GM12892 (cell line): ENCODE measurements at places on chromosomes 7 and 10.

- DNase-seq: no peak
These were observed 378.6 kb upstream of the PRKCQ start for GRCh38 chr10:6958711-6959110.

GRCh38 chr10:69502589-69502988, 51.3 kb downstream of the TSPAN15 start:
- no peak for DNase-seq

DNA sequence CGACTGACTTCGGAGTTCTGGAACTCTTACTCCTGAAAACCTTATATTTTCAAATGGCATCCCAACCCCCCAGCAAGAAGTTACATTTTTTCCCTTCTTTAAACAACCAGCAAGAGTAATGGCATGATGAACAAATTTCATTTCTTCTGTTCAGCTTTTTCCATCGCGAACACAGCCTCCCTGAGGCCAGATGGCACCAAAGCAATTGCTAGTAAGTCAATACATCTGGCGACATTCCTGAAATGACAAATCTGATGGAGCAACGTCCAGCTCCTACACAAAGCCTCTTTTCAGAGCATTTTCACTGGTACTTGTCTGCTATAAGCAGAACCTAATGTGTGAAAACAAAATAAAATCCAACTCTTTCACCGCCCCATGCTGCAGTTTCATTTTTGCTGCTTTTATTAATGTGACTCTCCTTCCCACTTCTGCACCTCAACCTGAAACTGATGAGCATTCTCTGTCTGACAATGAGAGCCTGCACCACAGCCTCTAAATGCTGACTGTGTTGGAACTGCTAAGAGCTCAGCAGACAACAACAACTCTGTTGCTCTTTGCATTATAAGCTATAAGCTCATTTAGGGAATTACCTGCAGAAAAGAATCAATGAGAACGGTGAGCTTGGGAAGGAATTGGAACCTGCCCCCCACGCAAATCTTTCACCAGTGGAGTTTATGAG, 229.8 kb downstream of the FGFR2 start:
- DNase-seq: no peak

GRCh38 chr7:462173-463103, 57.2 kb downstream of the PDGFA start:
- DNase-seq: no peak

DNA sequence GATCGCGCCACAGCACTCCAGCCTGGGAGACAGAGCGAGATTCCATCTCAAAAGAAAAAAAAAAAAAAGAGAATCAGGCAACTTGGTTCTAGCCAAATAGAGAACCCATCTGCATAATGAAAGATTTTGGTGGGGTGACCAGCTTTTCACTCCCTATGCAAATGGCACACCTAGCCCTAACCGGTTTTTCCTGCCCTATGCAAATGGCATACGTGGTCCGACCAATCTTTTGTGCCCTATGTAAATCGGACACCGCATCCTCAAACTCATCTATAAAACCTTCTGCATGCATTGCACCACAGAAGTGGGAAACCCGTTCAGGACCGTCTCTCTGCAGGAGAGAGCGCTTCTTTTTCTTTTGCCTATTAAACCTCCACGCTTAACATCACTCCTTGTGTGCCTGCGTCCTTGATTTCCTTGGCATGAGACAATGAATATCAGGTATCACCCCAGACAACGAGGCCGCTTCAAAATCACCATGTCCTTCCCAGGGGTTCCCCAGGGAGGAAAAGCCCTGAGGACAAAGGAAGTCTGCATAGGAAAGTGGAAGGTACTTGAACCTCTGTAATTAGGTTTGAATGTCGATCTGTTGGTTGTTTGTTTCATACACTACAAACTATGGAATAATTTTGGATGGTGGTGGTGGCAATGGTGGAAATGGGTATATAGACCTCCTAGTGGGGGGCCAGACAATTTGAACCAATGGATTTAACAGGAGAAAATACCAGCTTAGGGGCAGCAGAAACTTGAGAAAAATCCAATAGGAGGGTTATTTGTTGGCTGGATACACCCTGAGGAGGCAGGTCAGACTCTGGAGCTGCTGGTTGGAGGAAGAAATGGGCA, 396.2 kb downstream of the TYW1 start:
- no peak for DNase-seq

GRCh38 chr10:88244781-88245625, 338.1 kb downstream of the RNLS start:
- no peak for DNase-seq

- DNase-seq: no peak
These were observed 148.1 kb upstream of the CELF2 start for GRCh38 chr10:10869592-10869991.

DNA sequence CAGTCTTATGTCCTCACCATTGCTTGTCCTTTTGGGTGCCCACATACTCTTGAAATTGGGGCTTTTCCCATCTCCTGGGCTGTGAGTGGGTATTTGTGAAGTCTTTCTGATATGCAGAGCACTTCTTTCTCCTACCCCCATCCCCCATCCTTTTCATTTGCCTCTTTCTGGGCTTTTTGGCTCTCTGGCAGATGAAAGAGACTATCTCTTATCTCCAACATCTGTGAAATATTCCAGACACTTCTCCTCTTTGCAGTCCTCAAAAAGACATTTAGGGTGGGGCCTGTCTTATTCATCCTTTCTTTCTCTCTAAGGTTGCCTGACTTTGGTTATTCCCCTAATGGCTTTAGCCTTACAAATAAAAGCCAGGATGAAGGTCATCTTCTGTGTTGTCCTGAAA, 462.2 kb upstream of the MKI67 start:
- DNase-seq: no peak

DNA sequence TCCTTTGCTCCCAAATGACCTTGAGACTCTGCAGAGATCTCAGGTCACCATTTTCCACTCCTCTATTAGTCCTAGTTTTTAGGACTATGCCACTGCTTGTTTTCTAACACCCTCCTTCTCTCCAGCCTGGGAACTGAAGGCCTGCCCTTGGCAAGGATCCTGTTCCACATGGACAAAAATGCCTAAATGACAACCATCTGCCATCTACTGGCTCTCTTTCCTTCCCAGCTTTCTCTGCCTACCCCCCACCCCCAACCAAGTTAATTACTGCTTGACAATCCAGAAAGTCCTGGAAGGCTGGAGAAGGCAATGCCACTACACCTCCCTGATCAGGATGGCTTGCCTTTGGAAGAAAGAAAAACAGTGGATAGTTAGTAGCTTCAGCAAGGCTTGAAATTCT, 44.8 kb upstream of the SP8 start:
- DNase-seq: no peak

GRCh38 chr7:29270594-29271318, 76.2 kb downstream of the CHN2 start:
- DNase-seq: no peak

DNA sequence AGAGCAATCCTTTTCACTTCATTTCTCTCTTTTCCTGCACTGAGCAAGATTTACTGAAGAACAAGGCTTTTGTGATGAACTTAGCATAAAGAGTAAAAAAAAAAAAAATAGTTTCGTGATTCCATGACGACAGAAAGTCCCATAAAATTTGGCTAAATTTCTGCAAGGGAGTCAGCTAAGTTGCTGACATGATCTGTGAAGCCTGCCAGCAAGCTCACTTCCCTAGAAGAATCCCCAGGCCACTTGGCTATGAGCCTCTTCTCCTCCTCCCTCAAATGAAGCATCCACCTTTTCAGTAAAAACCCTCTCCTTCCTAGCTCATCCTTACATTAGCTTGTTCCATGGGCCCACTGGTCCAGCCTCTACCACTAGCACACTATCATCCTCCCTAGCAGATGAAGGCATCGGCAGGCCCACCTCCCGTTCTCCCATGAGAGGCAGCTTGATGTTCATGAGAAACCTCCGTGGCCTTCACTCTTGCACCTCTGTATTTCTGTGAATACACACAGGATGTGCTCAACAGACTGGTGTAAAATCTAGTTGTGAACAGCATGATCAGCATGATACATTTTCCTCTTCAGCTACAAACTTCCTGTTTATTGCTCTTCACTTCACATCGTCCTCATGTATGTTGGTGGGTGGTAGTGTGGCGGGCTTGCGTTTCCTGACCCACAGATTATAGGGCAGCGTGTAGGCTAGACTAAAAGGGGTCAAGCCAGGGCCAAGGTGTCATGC, 30.9 kb downstream of the GIMAP8 start:
- no peak for DNase-seq

- DNase-seq: no peak
These were observed 7.6 kb downstream of the WDR86 start for GRCh38 chr7:151402029-151402835.

DNA sequence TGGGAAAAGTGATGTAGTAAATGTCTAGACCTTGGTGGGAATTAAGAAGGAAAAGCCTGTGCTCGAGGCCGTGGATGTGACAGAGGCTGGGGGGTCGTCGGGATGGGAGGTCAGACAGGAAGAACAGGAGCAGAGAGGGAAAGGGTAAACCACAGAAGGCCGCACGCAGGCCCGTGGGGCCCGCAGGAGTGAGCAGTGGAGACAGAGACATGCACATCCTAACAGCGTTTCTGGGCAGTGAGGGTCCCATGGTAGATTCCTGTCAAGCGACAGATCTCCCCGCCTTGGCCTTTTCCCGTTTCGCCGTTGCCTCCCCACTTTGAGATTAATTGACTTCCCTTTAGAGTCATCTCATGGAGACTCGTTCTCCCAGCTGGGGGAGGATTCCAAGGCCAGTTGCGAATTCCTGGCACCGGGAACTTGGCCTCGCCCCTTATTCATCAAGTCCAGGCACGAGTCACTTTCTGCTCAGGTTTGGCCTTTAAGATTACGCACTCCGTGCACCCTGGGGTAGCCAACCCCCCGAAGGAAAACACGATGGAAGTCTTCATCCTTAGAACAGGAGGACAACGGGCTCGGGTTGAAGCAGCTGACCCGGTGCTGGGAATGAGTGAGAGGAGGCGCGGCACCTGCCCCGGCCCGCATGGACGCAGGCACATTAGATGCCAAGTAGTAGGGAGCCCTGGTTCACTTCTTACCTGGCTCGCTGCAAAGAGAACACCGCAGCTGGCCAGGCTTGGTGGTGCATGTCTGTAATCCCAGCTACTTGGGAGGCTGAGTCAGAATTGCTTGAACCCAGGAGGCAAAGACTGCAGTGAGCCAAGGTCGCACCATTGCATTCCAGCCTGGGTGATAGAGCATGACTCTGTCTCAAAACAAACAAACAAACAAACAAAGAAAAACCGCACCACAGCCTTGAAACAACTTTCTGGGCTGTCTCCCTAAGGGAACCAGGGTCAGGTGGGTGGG, 315.2 kb upstream of the SHH start:
- no peak for DNase-seq

DNA sequence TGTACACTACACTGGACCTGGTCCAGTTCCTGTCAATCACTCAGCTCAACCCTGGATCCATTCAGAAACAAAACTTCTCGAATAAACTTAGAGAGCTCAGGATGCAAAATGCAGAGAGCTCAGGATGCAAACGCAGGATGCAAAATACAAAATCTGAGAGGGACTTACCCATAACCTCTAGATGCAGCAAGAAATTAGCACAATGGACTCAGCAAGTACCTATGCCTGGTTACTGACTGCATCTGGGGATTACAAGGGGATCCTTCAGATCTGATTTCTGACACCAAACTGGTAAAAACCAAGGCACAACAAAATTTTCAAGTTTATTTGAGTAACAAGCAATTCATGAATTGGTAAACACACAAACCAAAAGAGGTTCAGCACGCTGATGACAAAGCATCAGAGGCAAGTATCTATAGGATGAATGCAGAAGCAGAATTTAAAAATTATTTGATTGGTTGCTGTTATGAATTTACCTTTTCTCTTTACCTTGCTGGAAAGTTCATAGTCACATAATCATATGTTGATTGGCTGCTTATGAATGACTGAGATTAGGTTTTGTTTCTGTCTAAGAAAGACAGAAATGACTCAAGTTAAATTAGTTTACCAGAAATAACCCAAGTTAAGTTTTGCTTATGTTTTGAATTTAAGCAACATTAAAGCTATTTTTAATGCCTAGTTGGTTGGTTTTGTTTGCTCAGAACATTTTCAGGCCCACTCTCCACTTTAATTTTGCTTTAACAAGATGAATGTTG, 11.4 kb downstream of the GIMAP6 start:
- no peak for DNase-seq

DNA sequence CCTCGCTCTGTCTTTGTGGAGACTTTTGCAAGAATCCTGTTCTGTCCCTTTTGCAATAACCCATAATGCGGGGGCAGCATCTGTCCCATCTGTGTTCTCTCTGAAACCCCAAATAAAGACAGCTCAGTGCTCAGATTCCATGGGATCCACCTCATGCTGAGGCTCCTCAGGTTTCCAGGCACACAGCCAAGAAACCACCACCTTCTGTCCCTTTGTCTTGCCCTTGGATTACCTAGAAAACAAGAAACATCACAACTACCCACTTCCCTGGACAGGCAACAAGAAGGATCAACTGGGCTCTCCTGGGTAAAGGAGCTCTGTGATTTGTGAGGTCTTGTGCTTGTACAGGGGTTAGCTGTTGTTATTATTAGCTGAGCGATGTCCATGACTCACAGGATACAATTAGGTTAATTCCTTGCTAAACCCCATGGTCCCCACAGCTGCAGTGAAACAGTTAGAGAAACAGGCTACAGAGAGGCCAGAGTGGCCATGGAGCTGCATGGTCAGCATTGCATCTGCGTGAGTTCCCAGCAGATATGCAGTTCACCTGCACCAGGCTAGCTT, 50.2 kb downstream of the CXCL12 start:
- DNase-seq: no peak

DNA sequence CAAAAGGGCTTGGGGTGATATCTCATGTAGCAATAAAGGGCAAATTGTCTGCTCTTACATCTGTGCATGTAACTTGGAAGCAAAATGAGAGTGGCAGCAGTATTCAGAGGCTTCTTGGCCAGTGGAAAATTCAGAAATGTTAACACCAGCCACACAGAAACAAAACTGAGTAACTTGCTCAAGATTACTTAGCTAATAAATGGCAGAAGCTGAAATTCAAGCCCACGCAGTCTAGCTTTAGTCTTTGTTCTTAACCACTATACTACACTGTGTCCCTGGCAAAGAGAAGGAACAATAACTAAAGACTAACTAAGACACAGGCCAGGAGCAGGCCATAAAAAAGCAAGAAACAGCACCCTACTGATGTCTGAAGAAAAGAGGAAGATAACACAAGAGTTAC, 185.9 kb upstream of the ASAH2 start:
- no peak for DNase-seq

DNA sequence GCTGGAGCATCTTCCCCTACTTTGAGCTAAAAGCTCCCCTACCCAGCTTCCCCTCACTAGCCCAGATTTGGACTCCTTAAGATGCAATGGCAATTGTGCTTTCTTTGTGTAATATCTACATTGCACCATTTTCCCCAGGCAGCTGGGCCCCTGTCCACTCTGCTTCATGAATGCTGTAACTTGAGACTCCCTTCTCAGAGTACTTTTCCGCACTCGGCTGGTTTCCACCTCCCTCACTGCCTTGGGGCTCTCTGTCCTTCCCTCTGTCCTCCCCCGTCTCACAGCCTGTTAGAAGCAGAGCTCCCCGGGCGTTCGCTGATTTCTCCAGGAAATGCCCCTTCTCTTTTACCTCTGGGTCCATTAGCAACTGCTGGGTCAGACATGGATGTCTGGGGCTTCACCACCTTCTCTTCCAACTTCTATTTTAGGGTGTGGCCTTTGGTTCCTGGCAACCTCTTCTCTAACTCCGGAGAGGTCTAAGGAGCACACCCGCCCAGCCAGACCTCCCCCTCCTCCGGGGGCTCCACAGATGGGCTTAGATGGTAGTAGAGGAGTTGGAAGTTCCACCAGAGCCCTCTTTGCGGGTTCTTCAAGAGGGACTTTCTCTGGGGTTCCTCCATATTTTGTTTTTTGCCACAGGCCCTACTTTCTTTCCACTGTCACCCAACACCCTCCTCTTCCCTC, 2.9 kb upstream of the TMEM72 start:
- no peak for DNase-seq
